ENCODE measurements at places on chromosomes 7 and 10.

GRCh38 chr10:19833170-19833824 is 17.1 kb downstream of the PLXDC2 start:
- no peak for DNase-seq

GRCh38 chr7:25305831-25306230 is 77.5 kb upstream of the NPVF start:
- DNase-seq = no peak

DNA sequence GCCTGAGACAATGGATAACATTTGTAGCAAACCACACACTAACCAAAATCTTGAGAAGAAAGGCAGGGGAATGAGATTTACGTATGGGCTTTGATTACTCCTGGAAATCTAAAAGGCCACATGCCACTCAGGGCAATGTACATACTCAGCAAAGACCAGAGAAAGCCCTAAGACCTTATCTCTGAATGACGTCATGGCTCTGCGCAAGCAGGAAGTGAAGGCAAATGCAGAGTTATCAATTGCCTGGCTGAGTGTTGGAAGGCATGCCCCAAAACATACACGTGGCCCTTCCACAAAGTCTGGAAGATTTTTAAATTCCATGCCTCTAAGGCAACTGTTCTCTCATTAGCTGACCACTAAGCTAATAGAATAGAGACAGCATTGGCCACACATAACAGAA is 90.9 kb upstream of the NRBF2 start:
- DNase-seq = no peak

DNA sequence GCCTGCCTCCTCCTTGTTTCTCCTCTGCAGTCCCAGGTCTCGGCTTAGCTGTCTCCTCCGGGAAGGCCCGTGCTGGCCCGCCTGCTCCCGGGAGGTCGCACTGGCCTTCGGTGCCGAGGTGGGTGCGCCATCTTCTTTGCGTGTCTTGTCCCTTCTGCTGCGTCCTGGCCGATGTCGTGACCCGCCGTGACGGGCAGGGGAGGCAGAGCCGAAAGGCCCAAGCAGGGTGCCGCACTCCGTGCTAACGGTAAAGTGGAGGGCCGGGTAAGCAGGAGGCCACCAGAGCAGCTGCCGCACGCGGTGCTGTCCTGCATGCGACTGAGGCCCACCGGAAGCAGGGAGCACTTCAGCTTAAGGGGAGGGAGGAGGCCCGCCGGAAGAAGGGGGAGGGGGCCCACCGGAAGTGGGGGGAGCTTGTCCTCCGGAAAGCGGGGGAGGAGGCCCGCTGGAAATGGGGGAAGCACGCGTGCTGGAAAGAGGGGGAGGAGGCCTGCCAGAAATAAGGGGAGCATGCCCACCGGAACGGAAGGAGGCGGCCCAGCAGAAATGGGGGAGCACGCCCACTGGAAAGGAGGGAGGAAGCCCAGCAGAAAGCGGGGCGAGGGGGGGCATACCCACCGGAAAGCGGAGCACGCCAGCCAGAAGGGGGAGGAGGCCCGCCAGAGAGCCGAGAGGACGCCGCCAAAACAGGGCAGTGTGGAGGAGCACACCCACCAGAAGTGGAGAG is 71.4 kb downstream of the PROSER2 start:
- no peak for DNase-seq

- DNase-seq = no peak
These were observed 3.3 kb upstream of the ANKRD61 start for GRCh38 chr7:6027806-6028365.

DNA sequence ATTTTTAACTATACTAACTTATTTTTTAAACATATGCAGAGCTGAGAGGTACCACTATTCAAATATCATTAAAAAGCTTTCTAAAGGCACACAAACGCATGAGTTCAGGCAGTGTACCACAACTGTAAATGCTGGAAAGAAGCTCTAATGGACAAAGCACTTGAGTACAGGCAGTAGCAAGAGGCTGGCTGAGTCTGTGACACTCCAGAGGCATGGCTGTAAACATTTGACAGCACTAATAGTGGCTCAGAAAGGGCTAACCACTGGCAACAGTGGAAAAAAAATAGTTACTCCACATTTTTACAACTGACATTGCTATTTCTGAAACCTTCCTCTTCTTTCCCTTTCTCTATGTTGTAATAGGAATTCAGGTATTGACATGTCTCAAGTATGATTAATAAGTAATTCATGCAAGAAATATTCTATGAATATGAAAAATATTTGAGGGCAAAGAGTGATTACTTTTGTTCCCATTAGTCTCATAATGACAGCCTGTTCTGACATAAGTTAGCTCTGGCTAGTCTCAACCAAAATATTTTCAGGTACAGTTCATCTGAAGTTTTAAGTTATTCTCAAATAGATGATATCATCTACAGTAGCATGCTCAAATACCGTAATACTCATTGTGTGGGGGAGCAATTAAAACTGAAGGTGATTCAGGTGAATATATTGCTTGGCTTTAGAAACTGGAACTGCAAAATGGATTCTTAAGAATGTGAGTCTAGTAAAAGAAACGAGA is 324.0 kb upstream of the POT1 start:
- DNase-seq = no peak

DNA sequence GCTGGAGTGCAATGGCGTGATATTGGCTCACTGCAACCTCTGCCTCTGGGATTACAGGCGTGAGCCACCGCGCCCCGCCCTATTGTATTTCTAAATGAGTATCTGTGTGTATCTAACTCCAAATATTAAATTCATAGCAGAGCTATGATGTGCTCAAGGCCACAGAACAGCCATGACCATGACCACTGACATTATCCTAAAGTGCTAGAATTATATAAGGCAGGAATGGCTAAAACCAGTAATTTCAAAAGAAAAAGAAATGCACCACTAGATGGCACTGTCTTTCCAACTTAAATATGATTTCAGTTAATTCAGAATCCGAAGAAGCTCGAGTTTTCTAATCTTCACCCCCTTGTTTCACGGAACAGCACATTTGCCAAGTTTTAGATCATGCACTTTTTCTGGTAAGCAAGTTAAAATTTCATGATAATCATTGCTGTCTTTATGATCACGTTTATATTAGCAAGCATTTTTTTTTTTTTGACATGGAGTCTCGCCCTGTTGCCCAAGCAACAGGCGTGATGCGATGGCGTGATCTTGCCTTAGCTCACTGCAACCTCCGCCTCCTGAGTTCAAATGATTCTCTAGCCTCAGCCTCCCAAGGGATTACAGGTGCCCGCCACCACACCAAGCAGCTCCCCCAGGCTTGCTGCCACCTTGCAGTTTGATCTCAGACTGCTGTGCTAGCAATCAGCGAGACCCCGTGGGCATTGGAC is 65.3 kb downstream of the OR13A1 start:
- no peak for DNase-seq

GRCh38 chr10:49187950-49188761 is at the start of gene TMEM273:
TSS of gene TMEM273 (minus strand) at chr10:49188391. CDS start at chr10:49188336, 55 bp downstream.
- DNase-seq = no peak

DNA sequence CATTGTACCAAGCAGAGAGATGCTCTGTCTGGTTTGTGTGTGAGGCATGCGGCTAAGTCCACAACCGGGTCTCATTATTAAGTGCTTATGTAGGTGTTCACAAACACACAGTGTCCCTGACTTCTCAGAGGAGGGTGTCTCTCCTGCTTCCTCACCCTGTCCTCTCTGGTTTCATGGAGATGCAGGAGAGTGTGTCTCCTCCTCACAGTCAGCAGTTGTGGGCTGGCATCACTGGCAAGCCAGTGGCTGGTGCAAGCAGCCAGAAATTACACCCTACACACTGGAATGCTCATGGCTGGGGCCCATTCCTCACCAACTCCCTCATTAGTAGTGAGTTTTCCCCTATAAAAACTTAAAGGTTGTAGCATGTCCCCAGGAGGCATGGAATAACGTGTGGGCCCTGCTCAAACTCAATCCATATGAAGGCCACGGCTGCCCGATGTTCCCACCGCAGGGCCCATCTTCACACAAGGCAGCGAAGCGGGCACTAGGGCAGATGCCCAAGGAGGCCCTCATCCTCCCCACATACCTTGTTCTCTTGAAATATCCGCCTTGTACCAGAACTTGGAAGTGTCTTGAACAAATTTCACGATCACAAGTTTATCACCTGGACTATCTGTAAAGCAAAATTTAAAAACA is 280.1 kb downstream of the TNS3 start:
- no peak for DNase-seq

GRCh38 chr7:7857143-7857583 is 111.4 kb upstream of the GLCCI1 start:
- DNase-seq = no peak

GRCh38 chr10:119031496-119032059 is 2.1 kb downstream of the NANOS1 start:
- DNase-seq = no peak

DNA sequence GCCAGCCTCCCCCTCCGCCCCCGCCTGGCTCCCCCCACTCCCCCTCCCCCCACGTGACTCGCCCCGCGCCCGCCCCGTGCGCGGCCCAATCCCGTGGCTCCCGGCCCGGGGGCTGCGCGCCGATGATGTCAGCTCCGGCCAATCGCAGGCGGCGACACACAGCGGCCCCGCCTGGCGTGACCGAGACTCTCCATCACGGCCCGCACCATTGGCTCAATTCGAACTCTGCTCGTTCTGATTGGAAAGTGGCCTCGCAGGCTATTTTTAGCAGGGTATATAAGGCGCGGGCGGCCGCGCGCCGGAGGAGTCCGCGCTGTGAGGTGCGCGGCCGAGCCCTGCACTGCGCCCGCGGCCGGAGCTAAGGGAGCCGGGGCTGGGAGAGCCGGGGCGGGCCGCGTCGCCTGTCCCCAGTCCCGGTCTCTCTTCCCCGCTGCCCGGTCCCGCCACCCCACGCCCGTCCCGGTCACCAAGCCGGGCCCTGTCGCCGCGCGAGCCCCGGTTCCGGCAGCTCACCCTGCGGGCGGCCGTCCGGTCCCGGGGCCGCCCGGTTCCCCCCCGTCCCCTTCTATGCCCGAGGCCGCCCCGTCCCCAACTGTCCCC is 342 bp upstream of the KLF6 start:
- DNase-seq = peak; percentile 99

DNA sequence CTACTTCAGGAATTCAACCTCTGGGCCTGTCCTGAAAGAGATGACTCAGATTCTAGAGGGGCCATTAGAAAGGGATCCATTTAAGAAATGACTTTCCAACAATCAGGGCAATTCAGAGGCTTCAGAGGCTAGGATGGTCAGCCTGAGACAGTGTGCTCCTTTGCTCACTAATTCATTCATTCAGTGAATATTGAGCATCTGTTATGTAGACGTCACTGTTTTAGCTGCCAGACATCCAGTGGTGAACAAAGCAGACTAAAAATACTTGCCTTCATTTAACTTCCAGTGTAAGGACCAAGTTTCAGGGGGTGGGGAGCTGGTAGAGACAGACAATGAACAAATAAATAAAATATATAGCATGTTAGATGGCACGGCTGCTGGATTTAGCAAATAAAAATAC is 1.6 kb downstream of the KIAA1217 start:
- no peak for DNase-seq

GRCh38 chr7:43758029-43758821 is at the start of gene BLVRA:
TSS of gene BLVRA (plus strand) at chr7:43758680. CDS start at chr7:43771159, 12,479 bp downstream.
- peak; percentile 45 for DNase-seq

GRCh38 chr7:29177963-29178600 is 16.5 kb upstream of the CHN2 start:
- DNase-seq = no peak

DNA sequence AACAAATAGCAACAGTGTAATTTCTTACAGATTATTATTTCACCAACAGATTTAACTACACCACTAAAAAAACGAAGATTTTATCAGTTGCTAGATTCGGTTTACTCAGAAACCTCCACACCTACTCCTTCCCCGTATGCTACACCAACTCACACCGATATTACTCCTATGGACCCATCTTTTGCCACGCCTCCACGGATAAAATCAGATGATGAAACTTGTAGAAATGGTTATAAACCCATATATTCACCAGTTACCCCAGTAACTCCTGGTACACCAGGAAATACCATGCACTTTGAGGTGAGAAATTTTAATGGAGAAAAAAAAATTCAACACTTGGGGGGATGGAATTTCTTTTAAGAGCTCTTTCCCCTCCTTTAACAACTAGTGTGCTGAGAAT is 92.5 kb downstream of the KMT2E start:
- DNase-seq = no peak

- no peak for DNase-seq
These were observed 112.1 kb downstream of the SGMS1 start for GRCh38 chr10:50511492-50512213.

DNA sequence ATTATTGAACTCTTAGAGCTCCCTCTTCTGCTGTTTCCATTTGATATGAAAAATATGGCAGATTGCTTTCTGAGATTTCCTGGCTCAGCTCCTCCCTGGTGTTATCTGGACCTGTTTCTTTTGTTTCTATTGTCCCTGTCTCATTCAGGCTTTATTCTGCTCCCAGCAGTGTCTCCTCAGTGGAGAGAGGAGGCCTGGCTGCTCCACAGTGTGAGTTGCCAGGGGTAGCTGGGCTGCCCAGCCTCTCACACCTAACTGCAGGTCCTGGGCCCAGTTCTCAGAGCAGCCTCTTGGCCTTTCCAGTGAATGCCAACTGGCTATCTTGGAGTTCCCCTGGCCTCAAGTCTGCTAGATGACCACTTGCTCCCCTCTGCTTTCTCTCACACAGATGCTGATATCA is 127.0 kb downstream of the VPS41 start:
- no peak for DNase-seq

DNA sequence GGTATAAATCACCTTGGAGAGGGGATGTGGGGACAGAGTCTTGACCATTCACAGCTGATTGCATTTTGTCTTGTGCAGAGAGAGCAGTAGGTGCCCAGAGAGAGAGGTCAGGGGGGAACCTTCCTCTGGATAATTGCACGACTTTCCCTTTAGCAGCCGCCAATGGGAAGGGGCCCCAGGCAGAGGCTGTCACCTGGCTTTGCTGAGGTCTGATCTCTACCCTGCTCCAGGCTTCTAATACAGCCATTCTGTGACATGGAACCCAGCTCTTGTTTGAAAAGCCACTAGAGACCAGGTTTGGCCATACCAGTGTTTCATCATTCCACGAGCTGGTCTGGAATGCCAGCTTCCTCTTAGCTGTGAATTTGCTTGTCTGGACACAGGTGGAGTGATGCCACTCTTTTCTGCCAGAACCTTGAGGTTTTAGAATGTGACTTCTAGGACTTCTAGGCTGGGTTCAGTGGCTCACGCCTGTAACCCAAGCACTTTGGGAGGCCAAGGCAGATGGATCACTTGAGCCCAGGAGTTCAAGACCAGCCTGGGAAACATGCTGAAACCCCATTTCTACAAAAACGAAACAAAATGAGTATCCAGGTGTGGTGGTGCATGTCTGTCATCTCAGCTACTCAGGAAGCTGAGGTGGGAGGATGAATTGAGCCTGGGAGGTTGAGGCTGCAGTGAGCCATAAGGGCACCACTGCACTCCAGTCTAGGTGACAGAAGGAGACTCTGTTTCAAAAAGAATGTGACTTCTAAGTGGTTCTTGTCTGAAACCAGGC is 159.9 kb downstream of the CAMK1D start:
- no peak for DNase-seq

DNA sequence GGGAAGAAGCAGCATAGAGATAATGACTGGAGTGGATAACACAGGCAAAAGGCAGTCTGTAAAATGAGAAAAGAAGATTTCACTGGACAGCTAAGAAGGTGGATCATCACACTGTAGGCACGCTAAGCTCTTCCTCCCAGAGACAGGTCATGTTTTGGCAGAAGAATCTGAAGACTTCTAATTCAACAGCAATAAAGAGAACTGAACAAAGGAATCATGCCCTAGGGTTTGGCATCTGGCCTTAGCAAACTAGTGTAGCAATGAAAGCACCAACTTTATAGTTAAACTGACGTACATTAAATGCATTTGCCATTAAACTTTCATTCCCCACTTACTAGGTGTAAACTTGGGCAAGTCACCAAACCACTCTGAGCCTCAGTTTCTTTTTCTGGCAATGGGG is 84.4 kb upstream of the SEM1 start:
- no peak for DNase-seq

GRCh38 chr10:31752170-31752569 is 176.5 kb downstream of the ARHGAP12 start:
- DNase-seq = no peak

GRCh38 chr7:37230221-37230620 is 218.4 kb downstream of the ELMO1 start:
- DNase-seq = no peak
